ENCODE measurements at places on chromosomes 13 and 19.

- no peak for DNase-seq
These were observed 1.4 kb downstream of the PSMD8 start for GRCh38 chr19:38375748-38376147.

DNA sequence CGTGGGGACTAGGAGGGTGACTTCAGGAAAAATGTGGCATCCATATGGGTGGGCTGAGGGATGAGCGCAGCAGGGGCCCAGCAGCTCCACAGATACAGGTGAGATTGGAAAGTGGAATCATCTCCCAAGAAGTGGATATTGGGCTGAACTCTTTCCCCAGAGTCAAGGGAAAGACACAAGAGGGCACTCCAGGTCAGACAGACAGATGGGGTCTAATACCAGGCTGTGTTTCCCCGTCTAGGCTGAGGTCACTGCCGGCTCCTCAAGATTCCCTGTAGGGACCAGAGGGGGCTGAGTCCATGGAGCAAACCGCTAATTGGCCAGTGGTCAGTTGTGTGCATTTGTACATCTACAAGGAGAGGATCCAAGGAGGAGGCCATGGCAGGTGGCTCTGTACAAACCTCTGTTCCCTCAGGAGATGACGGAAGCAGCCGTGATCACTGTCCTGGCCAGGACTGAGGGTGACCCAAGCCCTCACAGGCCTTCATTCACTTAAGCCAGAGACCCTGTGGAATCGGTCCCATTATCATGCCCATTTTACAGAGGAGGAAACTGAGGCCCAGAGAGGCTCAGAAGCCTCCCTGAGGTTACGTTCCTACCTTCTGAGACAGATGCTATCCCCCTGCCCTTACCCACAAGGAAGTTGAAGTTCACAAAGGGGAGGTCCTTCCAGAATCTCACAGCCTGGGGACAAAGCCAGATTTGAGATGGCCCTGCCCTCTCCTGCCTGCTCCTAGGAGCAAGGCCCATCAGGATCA, 14.9 kb upstream of the IGLON5 start:
- no peak for DNase-seq

- DNase-seq: no peak
These were observed 33.4 kb downstream of the COG6 start for GRCh38 chr13:39688699-39689405.

- DNase-seq: no peak
These were observed 14.9 kb upstream of the SCN1B start for GRCh38 chr19:35015270-35015953.

DNA sequence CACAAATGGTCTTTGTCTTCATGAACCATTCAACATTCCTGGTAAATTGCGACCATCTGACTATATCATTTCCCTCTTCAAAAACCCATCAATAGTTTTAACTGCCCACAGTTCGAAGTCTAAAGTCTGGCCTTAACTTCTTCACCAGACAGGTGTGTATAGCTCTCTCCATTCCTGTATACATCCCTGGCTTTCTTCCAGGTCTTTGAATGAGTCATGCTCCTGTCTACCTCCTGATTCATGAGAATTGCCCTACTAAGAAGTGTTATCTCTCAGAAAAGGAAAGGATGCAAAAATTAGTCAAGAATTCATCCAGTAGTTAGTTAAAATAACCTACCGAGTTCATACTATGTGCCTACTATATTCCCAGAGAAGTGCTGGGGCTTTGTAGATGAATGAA, 225.0 kb downstream of the TBC1D4 start:
- DNase-seq: no peak

DNA sequence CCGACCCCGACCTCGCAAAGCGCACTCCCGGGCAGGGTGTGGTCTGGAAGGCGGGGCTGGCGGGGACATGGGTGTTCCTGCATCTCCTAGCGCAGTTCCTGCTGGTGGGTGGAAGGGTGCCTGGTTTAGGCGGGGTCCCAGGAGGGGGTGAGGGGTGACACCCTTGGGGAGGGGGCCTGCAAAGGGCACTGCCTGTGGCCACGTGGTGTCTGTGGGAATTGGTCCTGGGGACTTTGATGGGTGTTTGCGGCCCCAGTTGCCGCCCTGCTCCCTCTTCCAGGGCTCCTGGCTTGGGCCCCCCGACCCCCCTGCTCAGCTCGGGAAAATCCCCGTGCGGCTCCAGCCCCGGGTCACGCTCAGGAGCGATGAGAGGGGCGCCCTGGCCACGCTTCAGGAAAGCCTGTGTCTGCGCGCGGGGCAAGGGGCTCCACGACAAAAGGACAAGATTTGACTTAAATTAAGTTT, 19.1 kb downstream of the WTIP start:
- no peak for DNase-seq

- no peak for DNase-seq
These were observed 2.3 kb downstream of the NOVA2 start for GRCh38 chr19:45971260-45971902.

- DNase-seq: no peak
These were observed at the start of gene EHD2 for GRCh38 chr19:47713046-47714021. Gene EHD2, plus strand, starts transcription at chr19:47713422. Its CDS starts 3,191 bp downstream, at chr19:47716613.

DNA sequence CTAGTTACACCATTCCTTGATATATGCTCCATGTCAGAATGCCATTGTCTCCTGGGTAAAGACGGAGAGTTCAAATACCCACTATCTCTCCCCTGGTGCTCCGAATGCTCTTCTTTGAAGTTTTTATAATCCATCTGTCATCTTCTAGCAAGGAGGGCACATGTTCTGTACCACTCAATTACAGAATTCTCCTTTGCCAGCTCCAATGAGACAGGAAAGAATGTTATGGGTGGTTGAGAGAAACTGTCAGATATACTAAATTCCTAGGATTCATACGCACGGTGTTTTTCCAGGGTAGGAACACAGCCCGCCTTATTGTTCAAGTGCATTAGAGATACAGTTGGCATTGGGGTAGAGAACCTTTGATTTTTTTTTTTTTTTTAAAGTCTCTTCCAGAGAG, 118.0 kb upstream of the ZNF536 start:
- no peak for DNase-seq

- no peak for DNase-seq
These were observed 19.8 kb downstream of the TCF3 start for GRCh38 chr19:1632462-1633268.

GRCh38 chr13:111993691-111994090, 73.3 kb upstream of the SOX1 start:
- DNase-seq: no peak

GRCh38 chr19:23116802-23117571, at the start of gene ZNF730:
Gene ZNF730, plus strand, starts transcription at chr19:23117025. Its CDS starts 149 bp downstream, at chr19:23117174.
- no peak for DNase-seq

GRCh38 chr13:36130193-36130551, 1.0 kb downstream of the DCLK1 start:
- no peak for DNase-seq

- DNase-seq: no peak
These were observed 3.5 kb downstream of the LRP3 start for GRCh38 chr19:33197591-33198000.

DNA sequence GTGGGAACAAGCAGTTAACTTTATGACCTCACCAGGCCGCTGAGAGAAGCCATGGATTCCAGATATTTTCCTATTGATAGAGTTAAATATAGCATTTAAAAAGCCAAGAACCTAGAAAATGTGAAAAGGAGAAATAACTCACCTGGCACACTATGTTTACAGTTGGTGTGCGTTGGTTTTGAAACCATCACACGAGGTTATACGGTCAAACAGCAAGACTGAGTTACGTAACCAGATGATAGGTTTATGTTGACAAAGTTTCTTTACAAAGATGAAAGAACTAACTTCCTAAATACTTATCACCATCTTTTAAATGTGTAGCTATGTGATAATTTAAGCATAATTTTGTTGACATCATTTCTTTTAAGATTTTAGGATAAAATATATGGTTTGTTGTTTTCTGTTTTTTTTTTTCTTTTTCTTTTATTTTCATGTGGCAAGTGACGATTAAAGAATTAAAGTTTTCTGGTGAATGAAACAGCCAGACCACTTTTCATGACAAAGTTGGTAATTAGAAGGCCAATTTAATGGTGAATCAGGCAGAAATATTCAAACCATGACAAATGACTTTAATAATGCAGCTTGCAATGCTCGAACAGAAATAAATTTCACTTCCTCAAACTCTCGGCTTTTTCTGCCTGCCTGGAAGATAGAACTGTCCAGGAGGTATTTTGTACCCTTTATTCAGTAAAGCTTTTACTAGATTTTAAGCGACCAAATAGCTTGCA, 339.1 kb upstream of the OBI1 start:
- no peak for DNase-seq

- no peak for DNase-seq
These were observed 133.2 kb downstream of the LMO7 start for GRCh38 chr13:75769141-75769905.

DNA sequence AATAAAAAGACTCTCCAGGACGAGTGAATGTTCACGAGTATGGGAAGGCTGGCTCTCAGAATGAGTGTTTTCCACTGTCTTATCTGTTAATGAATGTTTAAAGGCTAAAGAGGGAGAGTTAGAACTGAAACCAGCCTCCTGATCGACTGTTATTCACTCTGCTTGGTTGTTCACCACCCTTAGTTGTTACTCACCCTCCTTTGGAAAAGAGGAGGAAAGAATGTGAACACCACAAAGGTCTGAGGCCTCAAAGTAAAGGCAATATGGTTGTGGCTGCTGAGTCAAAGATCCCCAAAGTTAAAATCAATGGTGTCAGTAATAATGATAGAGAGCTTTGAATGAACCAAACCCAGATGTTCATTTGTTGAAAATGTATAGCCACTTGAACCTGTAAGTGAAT, 1793.2 kb upstream of the PCDH20 start:
- no peak for DNase-seq

DNA sequence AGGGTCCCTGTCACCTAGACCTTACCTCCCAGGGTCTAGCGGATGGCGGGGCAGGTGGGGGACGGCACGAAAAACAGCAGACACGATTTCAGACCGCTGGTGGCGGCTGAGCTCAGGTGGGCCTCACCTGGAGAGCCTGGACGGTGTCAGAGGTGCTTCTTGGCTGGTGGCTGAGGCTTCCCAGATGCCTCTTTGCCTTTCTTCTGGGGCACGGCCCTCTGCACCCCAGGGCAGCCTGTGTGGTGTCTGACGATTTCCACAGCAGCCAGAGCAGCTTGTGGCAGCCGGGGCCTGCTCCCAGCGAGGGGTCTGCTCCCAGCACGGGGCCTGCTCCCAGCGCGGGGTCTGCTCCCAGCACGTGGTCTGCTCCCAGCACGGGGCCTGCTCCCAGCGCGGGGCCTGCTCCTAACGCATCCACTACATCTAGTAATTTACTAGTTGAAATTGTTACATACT, 66.7 kb downstream of the ATP11A start:
- DNase-seq: no peak

- DNase-seq: no peak
These were observed 9.0 kb upstream of the LTBP4 start for GRCh38 chr19:40592170-40592569.

- DNase-seq: no peak
These were observed 55.9 kb downstream of the RASA3 start for GRCh38 chr13:114076329-114077090.

DNA sequence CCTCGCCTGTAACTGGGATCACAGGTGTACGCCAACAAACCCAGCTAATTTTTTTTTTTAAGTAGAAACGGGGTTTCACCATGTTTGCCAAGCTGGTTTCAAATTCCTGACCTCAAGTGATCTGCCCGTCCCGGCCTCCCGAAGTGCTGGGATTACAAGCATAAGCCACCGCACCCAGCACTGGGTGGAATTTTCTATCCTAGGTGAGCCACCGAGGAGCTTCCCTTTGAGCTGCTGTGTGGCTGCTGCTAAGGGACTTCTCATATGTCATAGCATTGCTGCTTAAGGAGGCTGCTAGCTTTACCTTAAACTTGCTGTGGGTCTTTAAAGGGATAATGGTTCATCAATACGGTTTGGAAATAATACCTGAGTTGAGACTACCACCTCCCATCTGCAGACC, 2.9 kb upstream of the AMER2 start:
- DNase-seq: no peak

GRCh38 chr19:1073956-1074517, 7.1 kb downstream of the ARHGAP45 start:
- DNase-seq: no peak

GRCh38 chr19:35223084-35223790, 5.3 kb downstream of the FAM187B start:
- no peak for DNase-seq

- no peak for DNase-seq
These were observed 4.2 kb downstream of the FCHO1 start for GRCh38 chr19:17755443-17755890.
